ENCODE measurements at places on chromosomes 3 and 15.

DNA sequence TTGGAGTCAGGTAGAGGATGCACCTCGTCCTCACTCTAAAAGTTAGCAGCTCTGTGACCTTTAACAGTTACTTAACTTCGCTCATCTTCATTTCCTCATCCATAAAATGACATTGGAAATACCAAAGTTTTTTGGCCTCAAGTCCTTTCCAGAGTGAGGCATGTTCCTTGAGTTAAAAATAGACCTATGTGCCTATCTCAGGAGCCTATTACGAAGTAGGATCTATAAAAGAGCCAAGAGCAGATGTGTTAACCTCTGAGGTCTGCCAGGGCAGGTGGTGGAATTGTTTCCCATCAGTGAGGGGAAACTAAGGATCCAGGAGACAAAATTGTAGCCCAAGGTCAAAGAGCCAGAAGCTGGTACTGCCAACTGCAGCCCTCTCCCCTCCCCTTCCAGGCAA lies 120.4 kb upstream of the EIF1B start:
- no peak for DNase-seq

DNA sequence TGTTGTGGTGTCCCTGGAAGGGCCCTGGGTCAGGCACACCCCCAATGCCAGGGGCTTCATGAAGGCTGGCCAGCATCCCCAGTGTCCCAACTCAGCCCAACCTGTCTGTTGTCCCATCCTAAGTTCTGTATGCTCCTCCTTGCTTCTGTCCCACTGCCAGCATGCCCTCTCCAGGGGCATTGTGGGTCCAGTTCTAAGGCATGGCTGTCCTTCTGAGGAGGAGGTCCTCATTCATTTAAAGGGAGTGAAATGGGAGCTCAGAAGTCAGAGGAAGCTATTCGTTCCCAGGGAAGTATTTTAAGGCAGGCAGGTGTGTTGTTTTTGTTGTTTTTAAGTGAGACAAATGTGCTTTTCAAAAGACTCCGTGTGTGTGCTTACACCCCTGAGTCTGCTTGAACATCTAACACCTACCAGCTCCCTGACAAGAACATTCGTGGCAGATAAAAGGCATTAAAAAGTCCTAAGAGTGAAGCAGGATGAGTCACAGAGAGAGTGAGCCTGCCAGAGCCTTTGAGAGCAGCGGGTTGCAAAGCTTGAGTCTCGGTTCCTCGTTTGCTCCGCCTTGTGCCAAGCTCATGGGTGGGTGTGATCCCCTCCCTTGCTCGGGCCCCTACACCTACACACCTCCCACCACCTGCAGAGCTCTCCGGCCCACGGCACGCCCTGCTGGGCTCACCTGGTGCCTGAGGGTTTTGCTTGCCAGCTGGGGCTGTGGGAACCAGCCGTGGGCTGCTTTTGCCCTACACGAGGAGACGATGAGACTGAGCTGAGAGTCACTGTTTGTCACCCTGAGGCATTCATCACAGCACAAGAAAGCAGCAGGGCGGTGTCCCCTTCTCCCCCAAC lies 183.4 kb upstream of the TOPAZ1 start:
- no peak for DNase-seq

GRCh38 chr3:10047876-10048275 lies 21.6 kb downstream of the FANCD2 start:
- DNase-seq: no peak

DNA sequence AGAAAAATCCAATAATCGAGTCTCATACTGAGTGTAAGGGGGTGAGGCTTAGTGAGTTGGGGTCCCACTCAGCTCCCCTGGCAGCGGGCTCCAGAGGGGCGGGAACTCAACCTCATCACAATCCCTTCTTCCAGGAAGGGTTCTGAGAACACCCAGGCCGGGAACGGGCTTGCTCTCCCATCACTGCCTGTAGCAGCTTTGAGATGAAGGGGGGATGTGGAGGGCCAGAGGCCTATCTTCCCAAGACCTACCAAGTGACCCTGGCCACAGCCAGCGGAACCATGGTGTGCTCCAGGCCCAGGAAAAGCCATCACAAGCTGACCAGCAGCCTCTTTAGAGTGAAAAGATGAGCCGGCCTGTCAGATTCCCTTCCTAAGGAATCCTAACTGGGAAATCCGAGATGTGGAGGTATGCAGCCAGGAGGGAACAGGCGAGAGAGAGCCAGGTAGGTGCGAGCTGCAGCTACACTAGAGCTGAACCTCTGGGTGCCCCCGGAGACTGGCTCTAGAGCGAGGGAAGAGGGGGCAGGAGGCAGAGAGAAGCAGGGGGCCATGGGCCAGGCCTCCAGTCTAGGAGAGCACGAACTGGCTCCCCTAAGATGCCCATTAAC lies 18.5 kb downstream of the GRAMD2A start:
- DNase-seq: no peak

GRCh38 chr15:67746022-67746421 lies 79.3 kb upstream of the SKOR1 start:
- DNase-seq: no peak

- DNase-seq: no peak
Measured at GRCh38 chr3:178500631-178501030, 35.6 kb upstream of the KCNMB2 start.

DNA sequence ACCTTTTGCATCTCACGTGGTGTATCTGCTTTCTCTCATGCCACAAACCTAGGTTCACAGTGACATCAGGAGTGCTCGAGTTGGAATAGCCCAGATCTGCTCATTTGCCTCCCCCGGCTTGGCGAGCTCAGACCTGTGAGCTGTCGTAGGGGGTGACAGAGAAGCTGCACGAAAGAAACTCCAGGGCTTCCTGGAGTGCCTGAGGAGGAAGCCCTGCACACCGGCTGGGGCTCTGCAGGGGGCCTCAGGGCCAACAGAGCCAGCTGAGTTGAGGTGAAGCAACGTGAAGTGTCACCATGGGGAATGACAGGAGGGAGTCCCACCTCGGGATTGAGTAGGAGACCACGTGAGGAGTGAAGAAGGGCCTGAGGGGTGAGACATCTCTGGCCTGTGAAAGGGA lies 62.5 kb downstream of the RPN1 start:
- no peak for DNase-seq

DNA sequence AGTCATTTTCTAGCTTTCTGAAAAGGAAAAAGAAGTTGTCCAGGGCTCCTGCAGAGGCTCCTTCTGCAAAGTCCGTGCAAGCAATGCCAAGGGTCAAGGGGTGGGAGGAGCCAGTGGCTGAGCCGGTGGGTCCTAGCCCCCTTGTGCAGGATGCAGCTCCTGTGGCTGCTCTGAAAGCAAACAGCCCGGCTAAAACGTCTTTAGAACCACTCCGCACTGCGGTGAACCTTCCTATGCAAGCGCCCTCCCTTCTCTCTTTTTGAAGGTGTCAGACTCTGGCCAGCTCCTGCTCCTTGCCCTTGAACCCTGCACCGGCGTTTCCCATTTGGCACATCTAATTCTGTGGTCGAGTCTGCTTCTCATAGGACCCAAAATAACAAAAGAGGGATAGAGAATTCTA lies 183.1 kb downstream of the UACA start:
- DNase-seq: no peak

GRCh38 chr3:4426261-4426781 lies 40.7 kb downstream of the SUMF1 start:
- no peak for DNase-seq

DNA sequence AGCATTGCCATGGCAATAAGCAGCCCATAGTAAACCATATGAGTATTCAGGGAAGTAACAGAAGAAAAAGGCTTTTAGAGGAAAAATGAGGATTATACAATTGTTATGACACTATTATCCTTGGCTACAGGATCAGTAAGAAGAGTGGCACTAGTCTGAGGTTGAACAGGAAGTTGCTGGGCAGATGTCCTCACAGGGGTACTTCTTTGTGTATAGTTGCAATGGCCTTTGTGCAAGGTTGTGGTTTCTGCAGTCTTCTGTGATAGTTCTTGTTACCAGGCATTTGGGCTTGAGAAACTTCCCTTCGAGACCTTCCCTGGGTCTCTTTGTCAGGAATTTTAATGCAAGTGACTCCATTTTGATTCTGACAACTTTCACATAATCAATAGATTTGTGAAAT lies 100.6 kb upstream of the ATP11B start:
- DNase-seq: no peak

GRCh38 chr3:77014226-77014625 lies 25.7 kb upstream of the ROBO2 start:
- no peak for DNase-seq

DNA sequence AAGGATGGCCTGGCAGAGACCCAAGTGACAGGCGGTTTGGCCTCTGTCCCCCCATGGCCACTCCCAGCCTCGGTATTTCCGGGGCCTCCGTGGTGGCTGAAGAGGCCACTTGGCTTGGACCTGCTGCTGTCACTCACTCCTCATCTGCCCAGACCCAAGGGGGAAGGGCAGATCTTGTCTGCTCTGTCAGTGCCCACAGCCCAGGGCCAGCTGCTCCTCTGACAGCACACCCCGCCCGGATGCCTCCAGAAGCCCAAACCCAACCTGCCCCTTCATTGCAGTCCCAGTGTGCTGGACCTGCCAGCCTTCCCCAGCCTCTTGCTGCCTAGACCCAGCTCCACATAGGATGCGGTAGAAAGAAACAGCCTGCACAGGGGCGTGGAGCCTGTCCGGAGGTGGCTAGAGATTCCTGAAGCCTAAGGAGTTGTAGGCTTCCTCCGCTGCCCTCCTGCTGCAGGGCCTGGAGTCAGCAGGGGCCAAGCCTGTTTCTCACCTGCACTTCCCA lies 52.0 kb downstream of the MAGEF1 start:
- peak; percentile 85 for DNase-seq

GRCh38 chr3:55658690-55659562 lies 171.8 kb upstream of the WNT5A start:
- DNase-seq: no peak

DNA sequence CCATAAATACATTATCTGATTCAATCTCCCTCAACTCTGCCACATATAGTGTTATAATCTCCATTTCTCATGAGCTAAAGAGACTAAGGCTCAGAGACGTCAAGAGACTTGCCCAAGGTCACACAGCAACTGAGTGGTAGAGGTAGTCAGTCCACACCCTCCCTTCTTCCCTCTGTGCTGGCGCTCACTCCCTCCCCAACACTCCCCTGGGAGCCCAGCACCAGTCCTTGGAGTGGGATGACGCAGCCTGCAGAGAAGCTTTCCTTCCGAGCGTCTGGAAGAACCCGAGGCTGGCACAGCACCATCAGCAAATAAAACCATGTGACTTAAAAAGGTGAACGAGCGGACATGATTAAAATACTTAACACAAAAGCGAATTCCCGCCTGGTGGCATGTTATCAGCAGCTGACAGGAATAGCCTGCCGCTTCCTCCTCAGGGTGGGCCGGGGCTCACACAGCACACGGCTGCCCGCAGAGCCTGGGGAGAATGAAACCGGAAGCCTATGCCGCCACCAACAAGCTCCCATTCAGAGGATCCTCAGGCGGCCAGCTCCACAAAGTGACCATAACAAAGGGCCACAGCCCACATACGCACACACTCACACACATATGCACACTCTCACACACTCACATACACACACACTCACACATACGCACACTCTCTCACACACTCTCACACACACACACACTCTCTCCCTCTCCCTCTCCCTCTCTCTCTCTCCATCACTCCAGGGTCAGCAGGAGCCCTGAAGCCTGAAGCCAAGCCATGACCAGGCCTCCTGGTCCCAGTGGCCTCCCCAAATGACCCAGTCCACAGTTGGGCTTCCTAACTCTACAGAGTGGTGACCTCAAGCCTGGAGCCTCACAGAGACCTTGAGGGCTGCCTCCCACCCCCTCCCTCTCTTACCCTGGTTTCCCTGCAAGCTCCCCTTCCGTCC lies 120.5 kb downstream of the XXYLT1 start:
- no peak for DNase-seq

- DNase-seq: no peak
Measured at GRCh38 chr3:184236033-184236410, 6.6 kb downstream of the VWA5B2 start.

DNA sequence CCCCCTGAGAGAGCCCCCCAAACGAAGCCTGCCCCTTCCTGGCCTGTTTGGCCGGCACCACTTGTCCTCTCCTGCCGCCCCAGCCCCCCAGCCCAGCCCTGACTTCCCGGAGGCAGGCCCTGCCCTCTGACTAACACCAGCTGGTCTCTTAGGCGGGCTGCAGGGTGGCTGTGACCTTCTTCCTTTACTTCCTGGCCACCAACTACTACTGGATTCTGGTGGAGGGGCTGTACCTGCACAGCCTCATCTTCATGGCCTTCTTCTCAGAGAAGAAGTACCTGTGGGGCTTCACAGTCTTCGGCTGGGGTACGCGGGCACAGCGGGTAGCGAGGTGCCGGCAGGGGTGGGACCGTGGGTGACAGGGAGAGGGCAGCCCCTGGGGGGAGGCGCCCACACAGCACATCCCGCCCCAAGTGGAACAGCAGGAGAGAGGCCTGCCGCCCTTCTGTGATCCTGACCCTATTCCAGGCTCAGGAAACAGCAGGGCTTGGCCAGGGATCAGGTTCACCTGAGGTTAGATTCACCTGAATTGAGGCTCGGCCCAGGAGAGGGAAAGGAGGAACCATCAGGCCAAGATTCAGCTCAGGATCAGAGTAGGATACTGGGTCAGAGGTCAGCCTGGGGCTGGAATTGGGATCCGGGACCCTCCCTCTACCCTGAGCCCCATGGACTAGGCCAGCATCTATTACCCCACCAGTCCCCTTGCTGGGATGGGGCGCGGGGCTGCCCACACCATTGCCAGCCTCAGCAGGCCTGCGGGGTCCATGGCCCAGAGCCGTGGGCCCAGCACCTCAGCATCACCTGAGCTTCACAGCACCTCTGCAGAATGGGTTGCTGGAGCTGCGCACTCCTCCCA lies 21.9 kb downstream of the PTH1R start:
- DNase-seq: no peak

GRCh38 chr15:71669688-71670087 lies 140.7 kb upstream of the NR2E3 start:
- no peak for DNase-seq

DNA sequence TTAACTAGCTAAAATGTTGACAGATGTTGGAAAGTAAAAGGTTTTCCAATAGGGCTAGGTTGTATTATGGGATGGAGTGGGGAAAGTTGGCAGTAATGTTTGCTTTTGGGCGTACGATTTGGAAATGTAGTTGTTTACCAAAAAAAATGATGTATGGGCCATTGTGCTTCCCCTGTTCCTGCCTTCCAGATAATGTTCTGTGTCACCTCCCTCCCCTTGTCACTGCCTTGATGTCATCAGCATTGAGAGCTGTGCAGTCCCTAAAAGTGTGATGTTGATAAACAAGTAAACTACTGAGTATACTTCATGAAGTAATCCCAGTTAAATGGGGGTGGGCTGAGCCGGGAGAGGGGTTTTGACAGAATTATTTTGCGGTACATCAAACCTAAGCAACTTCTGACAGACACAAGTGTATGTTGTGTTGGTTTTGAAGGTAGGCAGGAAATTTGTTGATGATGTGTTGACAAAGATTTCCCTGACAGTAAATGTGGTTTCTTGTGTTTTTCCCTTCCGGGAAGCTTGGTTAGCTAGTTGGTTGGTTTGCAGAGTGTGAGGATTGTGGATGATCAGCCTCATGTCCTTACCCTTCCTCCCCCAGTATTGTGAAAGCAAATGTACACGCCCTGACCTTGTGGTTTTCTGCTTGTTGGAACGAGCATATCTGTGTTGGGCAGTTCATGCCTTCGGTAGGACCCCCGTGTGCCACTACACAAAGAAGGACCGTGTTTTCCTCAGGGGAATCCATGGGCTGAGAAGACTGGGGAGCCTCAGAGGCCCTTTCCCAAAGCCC lies 87.3 kb downstream of the PGPEP1L start:
- DNase-seq: no peak
